ENCODE measurements at places on chromosomes 4 and X. TPM values are rescaled to one million over a fixed set of nuclear protein-coding genes. Genes with fewer than 3 reads are reported as not detected.

The GAGE12F gene
- not detected for total RNA-seq

The P2RY8 gene
- total RNA-seq = 1.2 TPM

The GBA3 gene
- 2.4 TPM for total RNA-seq

The FAM199X gene
- total RNA-seq = 20.9 TPM

The AIMP1 gene
- total RNA-seq = 33.7 TPM

The MTTP gene
- 5.1 TPM for total RNA-seq

The TGIF2LX gene
- total RNA-seq = 0.72 TPM

The S100P gene
- total RNA-seq = 5.3 TPM

The TSPAN6 gene
- 38.3 TPM for total RNA-seq

The MAGEB2 gene
- total RNA-seq = not detected

The MGARP gene
- 21.2 TPM for total RNA-seq

The GASK1B gene
- total RNA-seq = 150 TPM

- no peak for DNase-seq
Observed at GRCh38 chr4:56115898-56116297, 167.2 kb downstream of the CEP135 start.

DNA sequence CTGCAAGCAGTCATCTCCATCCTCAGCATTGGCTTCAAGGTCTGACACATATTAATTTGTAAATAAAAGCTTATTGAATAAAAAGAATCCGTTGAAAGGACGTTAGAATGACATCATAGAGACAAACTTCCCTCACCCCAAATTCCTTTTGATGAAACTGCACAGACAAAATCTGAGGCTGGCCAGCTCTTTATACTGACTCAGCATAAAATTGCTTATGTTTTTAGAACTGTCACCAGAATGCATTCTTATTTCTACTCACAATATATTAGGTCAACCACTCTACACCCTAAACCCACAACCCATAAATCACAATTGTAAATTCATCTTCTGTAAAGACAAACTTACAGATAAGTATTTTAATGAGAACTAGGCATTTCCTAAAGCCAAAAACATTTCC, 359.2 kb upstream of the TEX13C start:
- no peak for DNase-seq

DNA sequence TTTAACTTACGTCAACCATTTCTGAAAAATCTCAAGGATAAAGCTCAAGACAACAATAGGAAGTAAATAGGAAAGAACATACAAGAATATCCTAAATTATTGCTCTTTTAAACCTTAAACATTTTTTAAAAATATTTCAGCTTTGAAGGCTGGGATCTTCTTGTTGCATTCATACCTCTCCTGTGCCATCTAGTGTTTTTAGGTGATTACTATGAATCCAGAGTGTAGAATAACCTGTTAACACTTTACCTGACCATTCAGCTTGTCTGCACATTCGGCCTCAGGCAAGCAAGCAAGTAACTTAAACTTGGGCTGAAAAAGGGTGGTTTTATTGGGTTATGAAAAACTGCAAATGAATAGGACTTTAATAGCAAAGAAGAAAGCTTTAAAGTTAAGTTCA, 507.8 kb upstream of the INTU start:
- DNase-seq = peak; percentile 24

GRCh38 chr4:52198294-52198693, 147.2 kb downstream of the SPATA18 start:
- peak; percentile 25 for DNase-seq

DNA sequence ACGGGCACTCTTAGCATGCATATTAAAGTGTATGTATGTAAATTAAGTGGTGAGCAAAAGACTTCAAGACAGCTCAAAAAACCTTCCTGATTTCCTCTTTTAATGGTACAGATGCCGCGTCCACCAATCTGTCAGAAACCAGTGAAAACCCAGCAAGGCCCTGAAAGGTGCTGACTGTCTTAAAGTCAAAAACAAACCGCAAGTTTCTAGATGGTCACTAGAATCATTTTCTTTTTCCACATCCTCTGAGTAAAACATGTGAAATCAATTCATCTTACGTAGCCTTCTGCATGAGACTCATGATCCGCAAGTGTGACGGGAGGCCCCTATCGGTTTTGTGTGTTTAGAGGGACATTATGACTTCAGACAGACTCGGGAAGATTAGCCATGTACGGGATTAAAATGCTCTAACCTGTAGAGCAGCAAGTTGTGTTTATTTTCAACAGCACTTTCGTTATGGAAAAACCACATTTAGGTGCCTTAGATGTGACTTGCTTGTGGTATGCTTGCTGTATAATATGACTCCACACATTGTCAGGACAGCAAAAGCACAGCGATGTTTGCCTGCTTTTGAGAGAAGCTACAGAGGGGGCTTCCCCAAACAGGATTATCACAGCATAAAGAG, 88.2 kb upstream of the STS start:
- no peak for DNase-seq

- no peak for DNase-seq
Observed at GRCh38 chr4:139596684-139597279, 40.8 kb upstream of the SETD7 start.

DNA sequence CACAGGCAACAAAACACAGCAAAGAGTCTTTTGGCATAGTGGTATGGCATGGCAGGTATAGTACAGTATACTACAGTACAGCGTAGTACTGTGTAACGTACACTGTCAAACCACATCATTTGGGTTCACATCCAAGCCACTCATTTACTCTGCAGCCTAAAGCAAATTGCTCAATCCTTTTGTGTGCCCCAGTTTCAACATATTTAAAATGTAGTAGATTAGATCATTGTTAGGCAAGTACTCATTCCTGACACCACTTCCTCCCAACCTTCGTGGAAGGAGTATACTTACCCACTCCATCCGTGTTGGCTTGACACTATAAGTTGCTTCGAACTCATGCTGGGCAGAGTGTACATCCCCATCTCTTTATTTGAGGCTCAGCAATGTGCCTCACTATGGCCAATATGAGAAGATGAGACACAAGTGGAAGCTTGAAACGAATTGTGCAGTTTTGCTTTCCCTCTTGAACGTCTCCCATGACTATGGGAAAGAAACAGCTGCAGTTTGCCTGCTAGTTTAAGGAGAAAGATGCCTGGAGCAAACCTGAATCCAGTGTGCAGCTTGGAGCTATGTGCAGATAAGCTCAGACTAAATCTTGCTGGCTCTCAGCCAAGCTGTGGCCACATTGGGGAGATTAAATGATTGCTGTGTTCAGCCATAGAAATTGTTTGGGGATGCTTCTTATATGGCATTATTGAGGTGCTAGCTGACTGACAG, 85.7 kb upstream of the TBL1X start:
- no peak for DNase-seq

- DNase-seq = no peak
Observed at GRCh38 chr4:6372649-6373525, 99.5 kb downstream of the PPP2R2C start.

GRCh38 chr4:149896432-149896831, 80.8 kb upstream of the IQCM start:
- DNase-seq = peak; percentile 26

DNA sequence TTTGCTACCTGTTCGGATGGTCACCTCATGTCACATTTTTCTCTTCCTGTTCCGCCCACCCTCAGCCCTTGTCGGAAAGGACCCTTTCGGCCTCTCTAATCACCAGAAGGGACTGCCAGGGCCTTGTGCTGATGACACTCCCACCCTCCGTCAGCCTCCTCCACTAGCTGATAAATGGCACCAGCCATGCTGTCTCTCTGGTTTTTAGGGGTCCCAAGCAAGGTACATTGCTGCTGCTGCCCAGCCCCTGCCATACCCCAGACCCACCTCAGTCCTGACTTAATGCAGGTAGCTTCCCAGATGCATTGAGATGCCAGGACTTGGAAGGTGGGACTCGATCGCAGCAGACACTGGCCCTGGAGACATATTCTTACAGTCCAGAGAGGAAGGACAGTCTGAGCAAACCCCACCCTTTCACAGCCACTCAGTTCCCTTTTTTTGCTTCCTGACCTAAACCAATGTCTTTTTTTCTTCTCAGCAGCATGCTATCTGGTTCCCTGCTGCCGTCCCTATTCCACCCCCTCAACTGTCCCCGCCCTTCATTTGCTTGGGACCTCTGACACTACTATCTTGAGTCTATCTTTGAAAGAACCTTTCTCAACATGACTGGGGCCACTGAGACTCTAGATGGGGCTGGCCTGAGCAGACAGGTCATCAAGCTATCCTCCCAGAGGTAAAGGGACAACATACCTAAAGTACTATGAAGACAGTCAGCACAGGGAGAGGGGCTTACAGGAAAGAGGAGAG, at the start of gene BTK:
BTK (minus strand) TSS at position 397 of the 747 bp plus-strand sequence. CDS start 10,907 bp downstream, outside the sequence.
- DNase-seq = no peak

- peak; percentile 1 for DNase-seq
Observed at GRCh38 chrX:70592091-70592490, 147.5 kb downstream of the DLG3 start.

DNA sequence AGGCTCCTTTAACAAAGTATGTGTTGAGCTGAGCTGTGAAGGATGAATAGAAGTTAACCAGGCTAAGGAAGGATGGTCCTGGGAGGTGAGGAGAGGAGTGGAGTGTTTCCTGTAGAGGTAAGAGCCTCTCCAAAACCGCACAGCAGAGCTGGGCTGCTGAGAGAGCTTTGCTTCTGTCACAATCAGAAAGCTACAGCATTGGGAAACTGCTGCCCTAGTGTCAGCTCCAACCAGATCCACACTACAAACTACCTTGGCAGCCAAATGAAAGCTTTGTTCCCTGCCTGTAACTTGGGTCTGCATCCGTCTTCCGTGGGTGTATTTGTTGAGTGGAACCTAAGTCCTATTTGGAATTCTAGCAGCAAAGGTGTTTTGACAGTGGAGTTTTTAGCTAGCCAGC, 91.8 kb downstream of the REPS2 start:
- DNase-seq = no peak

- peak; percentile 26 for DNase-seq
Observed at GRCh38 chr4:15003891-15004738, 1.8 kb downstream of the CPEB2 start.

- DNase-seq = no peak
Observed at GRCh38 chr4:78320349-78320935, 231.1 kb upstream of the ANXA3 start.

DNA sequence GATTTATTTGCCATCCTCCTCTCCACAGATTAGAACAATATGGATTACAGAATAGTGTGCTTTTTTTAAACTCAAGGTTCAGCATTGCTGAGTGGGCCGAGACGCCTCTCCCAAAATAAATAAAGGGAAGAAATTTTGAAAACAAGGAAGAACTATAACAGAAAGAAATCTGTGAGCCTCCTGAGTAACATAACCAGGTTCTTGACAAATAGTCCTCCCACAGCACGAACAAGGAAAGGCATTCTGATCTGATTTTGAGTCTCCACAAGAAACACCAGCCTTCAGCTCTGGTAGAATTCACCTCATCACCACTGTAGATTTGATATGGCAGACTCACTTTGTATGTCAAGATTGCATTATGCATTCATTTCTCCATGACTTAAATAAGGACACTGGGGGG, 173.6 kb downstream of the HHIP start:
- DNase-seq = no peak

- no peak for DNase-seq
Observed at GRCh38 chrX:133373386-133374079, 41.8 kb downstream of the GPC4 start.

- peak; percentile 3 for DNase-seq
Observed at GRCh38 chrX:47539860-47540259, 21.1 kb upstream of the ARAF start.

GRCh38 chrX:96433409-96434077, 251.1 kb upstream of the DIAPH2 start:
- peak; percentile 2 for DNase-seq

DNA sequence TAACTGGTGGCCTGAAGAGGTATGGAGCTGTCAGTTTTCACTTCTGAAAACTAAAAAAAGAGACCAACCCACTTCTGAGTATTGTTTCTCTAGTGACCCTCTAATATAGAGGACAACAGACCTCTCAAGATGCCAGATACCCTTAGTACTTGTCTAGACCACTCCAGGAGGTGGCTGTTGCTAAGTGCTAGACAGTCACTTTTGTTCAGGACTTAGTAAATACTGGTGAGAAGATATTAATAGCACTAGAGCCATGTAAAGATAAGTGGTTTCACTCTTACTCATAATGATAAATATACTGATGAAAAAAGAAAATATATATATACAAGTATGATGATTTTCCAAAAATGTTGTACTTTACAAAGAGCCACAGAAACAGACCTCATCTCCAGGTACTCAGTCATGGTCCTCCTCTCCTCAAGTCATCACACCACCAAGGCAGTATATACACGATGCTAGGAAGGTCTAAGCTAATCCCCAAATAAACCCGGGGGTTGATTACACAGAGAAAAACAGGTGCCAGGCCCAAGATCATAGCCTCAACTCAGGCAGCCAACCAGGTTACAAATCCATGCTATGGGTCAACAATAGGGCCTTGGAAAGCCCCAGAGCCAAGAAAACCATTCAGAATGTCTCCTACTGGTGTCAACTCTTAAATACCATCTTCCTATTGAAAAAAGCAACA, 66.9 kb downstream of the ARHGEF9 start:
- no peak for DNase-seq

DNA sequence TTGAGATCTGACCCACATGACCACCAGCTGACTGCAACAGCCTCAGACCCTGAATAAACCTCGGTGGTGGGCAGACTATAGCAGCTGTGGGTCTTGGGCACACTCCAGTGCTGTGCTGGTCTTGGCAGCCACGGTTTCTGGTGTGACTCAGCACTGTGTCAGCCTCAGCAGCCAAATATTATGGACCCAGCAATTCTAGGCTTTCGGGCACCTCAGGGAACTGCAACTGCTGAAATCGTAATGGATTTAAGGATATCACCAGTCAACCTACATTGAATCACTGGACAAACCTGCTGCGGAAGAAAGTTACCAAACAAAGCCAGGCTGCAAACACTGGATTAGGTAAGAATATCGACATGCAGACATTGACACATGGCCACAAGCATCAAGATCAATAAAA, 10.5 kb upstream of the UBE2NL start:
- DNase-seq = no peak

DNA sequence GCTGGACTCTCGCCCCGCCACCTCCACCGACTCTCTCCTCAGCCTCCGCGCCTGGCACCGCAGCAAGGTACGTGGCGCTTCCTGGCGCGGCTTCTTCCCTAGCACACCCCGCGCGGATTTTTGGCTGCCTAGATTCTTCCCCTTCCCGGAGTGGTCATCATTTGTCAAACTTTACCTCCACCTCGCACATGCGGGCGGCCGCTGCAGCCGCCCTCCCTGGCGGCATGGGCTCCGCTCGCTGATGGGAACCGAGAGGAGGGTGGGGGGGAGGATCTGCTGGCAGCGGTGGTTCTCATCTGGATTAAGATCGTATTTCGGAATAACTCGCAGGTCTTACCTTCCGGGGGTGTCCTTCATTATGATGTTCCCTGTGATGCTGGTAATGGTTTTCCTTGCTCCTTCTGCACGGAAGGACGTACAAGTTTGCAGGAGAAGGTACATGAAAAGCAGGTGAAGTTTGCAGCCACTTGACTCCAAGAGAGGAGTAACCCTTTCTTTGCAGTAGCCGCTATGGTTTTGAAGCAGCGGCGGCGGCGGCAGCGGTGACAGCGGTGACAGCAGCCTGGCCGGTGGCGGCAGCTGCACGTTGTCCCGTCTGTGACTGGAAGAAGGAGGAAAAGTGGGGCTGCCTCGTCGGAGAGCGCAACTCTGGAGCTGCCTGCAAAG, 2183.9 kb upstream of the TENM3 start:
- peak; percentile 2 for DNase-seq
